ENCODE measurements at places on chromosomes 2 and 18.

DNA sequence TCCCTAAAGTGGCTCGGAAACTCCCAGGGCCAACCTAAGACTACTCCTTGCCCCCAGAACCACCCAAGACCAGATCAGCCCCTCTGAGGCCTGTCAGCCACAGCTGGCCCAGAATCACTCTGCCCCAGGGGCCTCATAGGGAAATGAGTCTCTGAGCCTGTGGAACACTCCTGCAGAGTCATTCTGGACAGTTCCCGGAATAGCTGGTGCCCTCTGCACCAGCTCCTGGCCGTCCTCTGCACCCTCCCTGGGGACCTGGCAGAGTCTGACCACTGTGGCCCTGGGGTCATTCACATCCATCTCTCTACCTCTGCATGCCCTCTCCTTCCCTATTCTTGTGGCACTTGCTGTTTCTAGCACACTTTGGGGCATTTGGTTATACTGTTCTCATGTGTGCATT lies 14.6 kb upstream of the TMEM214 start:
- no peak for DNase-seq

DNA sequence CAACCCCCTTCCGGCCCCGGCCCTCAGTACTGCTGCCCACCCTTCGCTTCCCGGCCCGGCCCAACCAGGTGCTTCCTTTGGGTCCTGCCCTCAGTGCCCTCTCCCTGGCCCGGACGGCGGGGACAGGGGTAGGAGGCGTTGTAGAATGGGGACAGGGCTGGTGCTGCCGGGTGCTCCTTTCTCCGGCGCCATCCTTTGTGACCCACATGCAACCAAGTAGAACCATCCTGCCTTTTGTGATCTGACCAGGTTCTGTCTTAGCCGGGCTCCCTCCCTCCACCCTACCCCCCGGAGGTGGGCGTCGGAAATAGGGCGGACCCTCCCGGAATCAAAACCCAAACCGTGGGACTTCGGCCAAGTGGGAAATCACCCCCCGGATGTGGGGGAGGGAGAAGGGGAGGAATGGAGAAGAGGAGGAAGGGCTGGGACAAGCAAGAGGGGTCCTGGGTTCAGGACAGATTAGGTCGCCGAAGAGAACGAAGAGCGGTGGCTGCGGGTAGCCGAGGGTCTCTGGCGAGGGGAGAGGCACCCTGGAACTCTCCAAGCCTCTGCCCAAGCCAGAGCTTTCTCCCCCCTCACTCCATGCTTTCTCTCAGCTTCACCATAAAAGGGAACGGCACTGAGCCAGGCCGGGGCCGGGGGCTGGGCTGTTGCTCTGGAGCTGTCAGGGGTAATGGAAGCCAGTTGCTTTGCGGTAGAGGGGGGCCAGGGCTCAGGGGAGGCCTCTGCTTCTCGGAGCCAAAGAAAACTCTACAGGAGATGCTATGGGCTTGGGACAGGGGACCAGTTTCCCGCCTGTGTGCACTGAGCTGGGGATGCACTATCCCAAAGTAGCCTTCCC lies 756 bp upstream of the OST4 start:
- no peak for DNase-seq

DNA sequence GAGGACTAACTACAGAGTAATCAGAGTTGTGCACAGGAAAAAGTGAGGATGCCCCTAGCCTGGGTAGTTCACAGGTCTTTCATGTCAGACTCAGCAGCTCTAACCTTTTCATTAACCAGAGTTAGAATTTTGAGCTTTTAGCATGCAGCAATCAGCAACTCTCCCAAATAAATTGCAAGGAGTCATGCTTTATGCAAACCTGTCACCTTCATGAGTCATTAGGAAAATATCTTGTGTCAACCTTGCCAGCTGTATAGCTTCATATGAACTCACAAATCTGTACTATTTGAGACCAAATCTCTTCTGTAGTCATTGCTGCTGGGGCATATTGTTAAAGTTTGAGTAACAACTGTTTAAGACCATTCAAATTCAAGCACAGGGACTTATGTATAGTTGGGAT lies 382.3 kb upstream of the NT5C1B start:
- no peak for DNase-seq

GRCh38 chr2:103991591-103991990 lies 862.3 kb upstream of the POU3F3 start:
- peak; percentile 1 for DNase-seq

All from erythroblast (primary cell).